Activated naive CD8-positive, alpha-beta T cell treated with anti-CD3 and anti-CD28 coated beads for 36 hours (primary cell): ENCODE measurements at places on chromosomes 5 and 9.

DNA sequence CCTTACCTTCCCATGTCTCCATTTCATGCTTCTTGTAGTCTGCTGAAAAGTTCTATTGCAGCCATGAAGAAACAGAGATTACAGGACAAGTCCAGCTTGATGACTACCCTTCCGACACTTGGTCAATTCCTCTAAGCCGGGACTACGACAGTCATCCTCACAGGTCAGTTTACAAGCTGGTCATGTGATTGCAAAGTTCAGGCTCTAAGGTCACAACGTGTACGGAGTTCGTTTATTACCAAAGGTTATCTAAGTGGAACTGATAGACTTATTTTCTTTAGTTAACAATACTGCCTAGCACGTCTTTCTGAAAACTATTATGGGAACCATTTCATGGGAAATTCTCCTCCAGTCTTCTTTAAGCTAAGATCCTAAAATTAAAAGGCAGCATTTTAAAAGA lies 88.5 kb upstream of the NR5A1 start:
- DNase-seq = no peak

GRCh38 chr5:62283005-62283404 lies 23.0 kb upstream of the KIF2A start:
- DNase-seq = no peak

- DNase-seq = no peak
Observed at GRCh38 chr5:10290438-10290837, 17.3 kb downstream of the CMBL start.

DNA sequence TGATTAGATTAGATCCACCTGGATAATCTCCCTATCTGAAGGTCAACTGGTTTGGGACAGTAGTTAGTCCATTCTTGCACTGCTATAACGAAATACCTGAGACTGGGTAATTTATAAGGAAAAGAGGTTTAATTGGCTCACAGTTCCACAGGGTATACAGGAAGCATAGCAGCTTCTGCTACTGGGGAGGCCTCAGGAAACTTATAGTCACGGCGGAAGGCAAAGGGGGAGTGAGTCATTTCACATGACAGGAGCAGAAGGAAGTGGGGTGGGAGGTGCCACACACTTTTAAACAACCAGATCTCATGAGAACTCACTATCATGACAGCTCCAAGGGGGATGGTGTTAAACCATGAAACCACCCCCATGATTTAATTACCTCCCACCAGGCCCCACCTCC lies 9.9 kb downstream of the C9orf40 start:
- DNase-seq = peak; percentile 31

DNA sequence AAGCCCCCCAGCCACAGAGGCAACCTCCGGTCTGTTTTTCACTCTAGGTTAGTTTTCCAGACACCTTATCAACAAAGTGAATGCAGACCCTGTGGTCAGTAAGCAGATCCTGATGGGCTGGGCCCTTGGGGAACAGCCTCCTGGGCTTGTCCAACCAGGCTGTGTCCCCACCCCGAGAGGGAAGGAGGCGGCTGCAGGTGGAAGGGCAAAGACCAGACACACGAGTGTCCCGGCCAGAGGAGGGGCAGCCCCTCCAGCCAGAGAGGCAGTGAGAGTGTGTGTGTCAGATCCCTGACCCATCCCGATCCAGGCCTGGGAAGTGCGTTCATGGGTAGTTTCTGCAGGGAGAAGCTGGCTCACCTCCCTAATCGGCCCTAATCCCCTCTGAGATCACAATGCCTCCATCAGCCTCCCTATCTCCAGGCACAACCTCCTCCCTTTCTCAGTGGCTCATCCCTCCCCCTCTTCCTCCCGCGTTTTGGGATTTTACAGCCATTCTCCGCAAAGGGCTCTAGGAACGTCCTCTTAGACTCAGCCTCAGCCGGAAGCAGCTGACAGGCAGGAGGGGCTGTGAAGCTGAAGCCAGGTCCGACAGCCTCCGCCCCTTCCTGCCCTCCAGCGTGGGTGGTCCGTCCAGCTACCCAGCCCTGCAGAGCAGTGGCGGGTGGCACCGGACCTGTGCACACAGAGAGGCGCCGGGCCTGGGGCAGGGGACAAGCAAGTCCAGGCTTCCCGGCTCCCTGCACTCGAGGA lies 9.7 kb downstream of the SLC12A7 start:
- no peak for DNase-seq

DNA sequence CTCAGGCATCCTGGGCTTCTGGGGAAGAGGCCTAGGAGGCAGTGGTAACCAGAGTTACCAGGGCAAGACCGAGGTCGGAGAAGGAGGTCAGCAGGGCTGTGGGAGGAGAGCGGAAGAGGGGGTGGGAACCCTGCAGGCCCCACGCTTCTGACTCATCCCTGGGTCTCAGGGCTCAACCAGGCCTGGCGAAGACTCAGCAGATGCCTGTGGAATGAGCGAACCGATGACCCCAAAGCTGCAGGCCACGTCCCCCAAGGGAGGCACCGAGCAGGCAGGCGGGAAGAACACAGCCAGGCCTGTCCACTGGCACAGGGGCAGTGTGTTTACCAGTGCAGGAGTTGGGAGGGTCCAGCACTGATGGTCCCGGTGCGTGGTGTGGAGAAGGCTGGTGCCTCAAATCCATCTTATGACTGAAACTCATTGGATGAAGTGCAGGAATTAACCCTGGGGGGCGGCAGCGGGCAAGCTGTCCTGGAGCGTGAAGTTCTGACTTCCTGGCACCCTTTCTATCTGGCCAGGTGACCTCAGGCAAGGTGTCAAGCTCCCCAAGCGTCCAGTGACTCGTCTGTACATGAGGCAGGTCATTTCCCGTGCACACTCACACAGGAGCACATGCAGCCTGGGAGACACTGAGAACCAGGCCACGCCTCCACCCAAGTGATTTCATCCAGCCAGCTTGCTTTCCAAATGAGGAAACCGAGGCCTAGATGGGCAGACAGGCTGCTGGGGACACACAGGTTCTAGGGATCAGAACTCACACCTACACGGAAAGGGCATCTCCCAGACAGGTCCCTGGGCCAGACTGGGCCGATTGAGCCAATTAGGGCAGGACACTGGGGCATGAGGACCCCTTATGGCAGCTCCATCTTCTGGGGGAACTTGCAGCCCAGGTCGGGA lies 69.1 kb downstream of the ADAMTS2 start:
- DNase-seq = no peak
